Left hindlimb (tissue), 1 donor: ENCODE measurements at places on chromosomes 3 and 15.

DNA sequence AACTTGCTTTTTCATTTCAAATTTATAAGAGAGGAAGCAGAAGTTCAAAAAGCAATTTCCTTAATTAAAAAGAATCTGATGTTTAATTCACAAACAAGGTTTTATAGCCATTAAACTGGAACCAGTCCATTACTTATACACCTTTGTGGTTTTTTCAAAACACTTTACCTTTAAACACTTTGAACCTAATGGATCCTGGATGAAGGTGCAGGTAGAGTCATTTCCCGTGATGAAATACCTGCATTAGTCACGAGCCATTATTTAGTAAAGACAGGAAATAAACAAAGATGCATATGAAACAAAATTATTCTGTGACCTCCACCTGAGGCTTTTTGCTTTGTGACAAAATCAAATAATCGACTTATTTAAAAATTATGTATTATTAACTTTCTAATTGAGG is 341.7 kb upstream of the UBE2E2 start:
- no peak for DNase-seq

DNA sequence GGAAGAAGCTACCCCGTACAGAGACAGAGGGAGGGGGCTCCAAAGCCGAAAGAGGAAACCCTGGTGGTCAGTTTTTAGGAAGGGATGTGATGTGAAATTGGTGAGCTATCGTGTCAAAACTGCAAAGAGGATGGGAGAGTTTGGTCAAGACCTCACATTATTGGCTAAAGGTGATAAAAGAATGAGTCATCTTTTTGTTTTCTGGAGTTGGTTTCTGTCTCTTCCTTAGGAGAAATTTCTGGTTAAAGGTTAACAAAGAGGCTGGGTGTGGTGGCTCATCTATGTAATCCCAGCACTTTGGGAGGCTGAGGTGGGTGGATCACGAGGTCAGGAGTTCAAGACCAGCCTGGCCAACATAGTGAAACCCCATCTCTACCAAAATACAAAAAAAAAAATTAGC is 217.8 kb upstream of the CBLB start:
- no peak for DNase-seq

DNA sequence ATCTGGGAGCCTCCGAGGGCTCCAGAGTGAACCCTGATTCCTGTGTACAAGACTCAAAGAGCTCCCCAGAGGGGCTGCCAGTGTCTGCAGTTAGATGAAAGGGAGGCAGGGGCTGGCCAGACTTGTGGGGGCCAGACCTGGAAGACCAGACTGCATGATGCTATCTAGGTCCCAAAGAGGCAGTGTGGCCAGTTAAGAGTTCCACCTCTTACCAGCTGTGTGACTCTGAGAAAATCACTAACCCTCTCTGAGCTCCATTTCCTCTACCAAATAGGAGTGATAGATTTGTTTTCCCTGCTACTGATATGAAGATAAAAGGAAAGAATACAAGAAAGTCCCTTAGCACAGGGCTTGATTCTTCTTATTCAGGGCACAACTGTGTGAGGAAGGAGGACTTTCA is 29.0 kb downstream of the ACSBG1 start:
- no peak for DNase-seq

- no peak for DNase-seq
These were observed 9.2 kb downstream of the RAP2B start for GRCh38 chr3:153171256-153171655.

DNA sequence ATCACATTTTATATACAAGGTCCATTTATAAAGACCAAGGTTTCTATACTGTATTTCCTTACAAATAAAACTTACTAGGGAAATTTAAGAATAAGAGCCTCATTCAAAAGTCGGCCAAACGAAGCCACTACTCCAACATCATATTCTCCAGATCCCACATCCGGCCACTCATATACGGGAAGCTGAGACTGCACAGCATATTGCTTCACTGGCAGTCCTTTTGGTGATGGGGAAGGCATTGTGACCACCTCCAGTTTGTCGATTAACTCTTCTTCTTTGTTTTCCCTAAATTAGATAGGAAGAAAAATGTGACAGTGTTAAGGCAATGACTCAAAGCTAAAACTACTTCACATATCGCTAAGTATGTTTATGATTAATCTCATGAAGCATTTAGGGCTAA is 2.7 kb downstream of the MTFMT start:
- no peak for DNase-seq

- no peak for DNase-seq
These were observed 619.0 kb downstream of the MECOM start for GRCh38 chr3:169044331-169045113.
